Stimulated activated CD8-positive, alpha-beta memory T cell treated with anti-CD3 and anti-CD28 coated beads, Interleukin-7, amount 100 ng/mL, for 48 hours (primary cell): ENCODE measurements at places on chromosomes 5 and 9.

DNA sequence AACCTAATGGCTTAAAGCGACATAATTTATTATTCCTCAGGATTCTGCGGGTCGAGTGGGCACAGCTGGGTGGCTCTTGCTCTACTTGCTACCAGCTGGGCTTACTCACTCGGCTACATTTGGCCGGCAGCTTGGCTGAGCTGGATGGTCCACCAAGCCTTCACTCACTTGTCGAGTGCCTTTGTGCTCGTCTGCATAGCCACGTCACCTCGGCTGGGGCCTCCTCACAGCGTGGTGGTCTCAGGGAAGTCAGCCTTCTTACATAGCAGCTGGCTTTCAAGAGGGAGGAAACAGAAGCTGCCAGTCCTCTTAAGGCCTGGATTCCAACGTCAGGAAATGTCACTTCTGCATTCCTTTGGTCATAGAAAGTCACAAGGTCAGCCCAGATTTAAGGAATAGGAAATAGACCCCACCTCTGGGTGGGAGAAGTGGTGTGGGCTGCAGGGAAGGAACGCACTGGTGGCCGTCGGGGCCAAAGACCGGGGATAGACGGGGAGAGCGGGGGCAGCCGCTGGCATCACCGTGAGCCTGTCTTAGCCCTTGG lies 75.1 kb upstream of the RUFY1 start:
- no peak for DNase-seq

DNA sequence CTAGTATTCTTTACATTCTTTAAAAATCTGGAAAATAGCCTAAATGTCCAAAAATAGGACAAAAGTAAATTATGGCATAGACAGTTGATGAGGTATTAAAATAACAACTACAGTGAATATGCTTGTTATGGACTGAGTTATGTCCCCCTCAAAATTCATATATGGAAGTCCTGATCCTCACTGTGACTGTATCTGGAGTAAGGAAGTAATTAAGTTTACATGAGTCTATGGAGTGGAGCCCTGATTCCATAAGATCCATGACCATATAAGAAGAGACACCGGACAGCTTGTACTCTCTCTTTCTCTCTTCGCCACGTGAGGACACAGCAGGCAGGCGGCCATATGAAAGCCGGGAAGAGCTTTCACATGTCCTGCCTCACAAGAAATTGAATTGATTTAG lies 28.6 kb upstream of the C5orf58 start:
- no peak for DNase-seq

DNA sequence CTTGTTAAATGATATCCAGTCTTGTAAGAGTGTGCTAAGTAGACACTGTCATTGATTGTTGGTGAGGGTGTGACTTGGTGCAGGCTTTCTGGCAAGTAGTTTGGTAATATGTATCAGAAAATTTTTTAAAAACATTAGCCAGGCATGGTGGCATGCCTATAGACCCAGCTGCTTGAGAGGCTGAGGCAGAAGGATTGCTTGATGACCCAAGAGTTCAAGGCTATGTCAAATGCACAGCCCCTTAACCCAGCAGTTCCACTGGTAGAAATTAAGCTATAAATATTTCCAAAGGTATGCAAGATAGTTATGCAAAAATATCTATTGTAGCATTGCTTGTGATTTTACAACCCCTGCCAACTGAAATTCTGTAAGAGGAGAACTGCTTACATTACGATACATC lies 24.2 kb downstream of the ZBTB43 start:
- DNase-seq: no peak

DNA sequence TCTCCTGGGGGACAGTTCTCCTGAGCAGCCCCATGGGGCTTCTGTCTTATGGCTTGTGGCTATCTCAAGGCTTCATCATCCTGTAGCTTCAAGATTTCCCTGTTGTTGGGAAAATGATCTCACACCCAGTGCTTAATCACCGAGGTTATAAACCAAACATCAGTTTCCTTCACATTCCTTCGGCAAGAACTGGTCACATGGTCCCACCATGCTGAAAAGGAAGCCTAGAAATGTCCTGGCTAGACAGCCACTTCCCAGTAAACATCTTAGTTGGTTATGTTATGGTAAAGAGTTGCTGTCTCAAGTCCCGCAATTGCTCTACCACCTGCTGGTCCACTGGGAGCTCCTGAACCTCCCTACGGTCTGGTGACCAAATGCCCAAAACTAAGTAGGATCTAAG lies 66.0 kb downstream of the RAB3C start:
- DNase-seq: no peak

DNA sequence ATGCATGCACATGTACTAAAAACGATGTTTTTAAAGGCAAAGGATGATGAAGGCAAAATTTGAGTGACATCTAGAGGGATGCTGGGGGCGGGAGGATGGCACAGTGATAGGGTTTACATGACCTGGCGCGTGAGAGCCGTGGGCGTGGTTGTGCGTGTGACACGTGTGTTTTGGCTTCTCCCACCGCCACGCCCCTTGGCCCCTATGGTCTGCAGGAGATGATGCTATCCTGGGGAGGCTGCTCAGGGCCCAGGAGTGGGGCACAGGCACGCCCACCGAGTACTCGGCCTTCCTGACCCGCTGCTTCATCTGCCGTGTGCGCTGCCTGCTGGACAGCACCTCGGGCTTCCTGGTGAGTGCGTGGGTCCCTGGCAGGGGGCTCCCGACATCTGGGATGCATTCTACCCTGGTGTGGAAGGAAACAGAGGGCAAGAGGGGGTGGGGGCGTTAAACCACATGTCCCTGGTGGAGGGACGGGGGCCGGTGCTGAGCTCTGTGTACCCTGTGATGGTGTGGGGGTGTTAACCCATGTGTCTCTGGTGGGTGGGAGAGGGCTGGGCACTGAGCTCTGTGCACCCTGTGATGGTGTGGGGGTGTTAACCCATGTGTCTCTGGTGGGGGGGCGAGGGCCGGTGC lies 19.2 kb upstream of the EXOC3 start:
- no peak for DNase-seq

- DNase-seq: no peak
These were observed 85.4 kb downstream of the ADAMTS2 start for GRCh38 chr5:179259731-179260323.

- DNase-seq: no peak
These were observed 384.5 kb downstream of the NTRK2 start for GRCh38 chr9:85054017-85054416.

DNA sequence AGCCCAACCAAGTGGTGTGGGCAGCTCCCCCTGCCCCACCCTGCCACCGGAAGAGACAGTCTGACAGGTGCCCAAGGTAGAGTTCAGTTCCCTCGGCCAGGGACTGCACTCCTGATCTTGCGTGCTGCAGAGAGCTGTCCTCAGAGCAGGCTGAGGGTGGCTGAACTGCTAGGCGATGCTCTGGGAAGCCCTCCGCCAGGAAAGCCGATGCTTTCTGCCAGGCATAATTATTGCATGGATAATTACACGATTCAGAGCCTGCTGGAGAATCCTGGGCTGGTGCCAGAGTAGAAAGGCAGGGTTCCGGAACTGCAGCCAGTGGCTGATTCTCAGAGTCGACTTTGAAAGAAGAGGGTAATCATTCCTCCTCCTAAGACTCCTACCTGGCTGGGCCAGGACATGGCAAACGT lies 19.3 kb downstream of the KCNIP1 start:
- no peak for DNase-seq

GRCh38 chr5:133990396-133990795 lies 14.4 kb downstream of the VDAC1 start:
- no peak for DNase-seq

GRCh38 chr5:169126481-169127021 lies 174.4 kb downstream of the SLIT3 start:
- DNase-seq: no peak

GRCh38 chr9:133509179-133510083 lies 15.3 kb downstream of the MYMK start:
- no peak for DNase-seq

- DNase-seq: no peak
These were observed 13.7 kb downstream of the ADAMTSL1 start for GRCh38 chr9:18487611-18488010.

- no peak for DNase-seq
These were observed 456.8 kb downstream of the DMAC1 start for GRCh38 chr9:7342736-7343135.

- no peak for DNase-seq
These were observed 354.0 kb upstream of the CLINT1 start for GRCh38 chr5:158212917-158213316.

- DNase-seq: no peak
These were observed 22.8 kb downstream of the FBXW5 start for GRCh38 chr9:136921718-136922117.

- DNase-seq: no peak
These were observed 47.7 kb downstream of the SRFBP1 start for GRCh38 chr5:122009436-122009835.

GRCh38 chr5:38323645-38324295 lies 65.4 kb downstream of the EGFLAM start:
- DNase-seq: no peak

GRCh38 chr5:74099538-74100267 lies 473.7 kb downstream of the ARHGEF28 start:
- DNase-seq: no peak

GRCh38 chr5:96173366-96173765 lies 211.7 kb upstream of the ELL2 start:
- DNase-seq: no peak

GRCh38 chr9:136083558-136084062 lies 11.5 kb downstream of the NACC2 start:
- no peak for DNase-seq

DNA sequence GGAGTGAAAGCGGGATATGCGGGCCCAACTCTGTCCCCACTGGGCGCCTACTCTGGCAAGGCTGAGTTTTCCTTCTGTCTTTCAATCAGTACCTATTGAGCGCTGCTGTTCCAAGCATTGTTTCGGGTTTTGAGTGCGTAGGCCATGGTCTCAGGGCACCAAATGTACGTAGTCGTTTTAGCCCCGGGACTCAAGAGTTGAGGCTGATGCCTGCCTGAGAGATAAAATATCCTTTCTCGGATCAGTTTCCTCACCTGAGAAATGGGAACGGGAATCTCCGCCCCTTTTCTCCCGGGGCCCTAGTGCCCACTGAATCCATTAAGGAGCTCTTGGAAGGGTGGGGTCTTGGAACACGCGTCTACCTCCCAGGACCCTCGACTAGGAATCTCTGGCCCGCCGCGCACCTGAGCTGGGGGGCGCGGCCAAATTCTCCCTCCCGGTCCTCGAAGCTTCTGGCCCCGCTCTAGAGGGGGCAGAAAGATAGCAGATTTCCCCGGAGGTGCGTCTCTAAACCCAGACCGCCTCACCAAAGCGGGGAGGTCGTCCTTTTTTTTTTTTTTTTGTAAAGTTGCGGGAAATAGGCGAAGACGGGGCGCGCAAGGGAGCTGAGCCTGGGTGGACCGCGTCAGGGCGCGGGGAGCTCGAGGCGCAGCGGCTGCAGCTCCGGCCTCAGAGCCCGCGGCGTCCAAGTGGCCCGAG lies 494 bp upstream of the CXXC5 start:
- DNase-seq: no peak

DNA sequence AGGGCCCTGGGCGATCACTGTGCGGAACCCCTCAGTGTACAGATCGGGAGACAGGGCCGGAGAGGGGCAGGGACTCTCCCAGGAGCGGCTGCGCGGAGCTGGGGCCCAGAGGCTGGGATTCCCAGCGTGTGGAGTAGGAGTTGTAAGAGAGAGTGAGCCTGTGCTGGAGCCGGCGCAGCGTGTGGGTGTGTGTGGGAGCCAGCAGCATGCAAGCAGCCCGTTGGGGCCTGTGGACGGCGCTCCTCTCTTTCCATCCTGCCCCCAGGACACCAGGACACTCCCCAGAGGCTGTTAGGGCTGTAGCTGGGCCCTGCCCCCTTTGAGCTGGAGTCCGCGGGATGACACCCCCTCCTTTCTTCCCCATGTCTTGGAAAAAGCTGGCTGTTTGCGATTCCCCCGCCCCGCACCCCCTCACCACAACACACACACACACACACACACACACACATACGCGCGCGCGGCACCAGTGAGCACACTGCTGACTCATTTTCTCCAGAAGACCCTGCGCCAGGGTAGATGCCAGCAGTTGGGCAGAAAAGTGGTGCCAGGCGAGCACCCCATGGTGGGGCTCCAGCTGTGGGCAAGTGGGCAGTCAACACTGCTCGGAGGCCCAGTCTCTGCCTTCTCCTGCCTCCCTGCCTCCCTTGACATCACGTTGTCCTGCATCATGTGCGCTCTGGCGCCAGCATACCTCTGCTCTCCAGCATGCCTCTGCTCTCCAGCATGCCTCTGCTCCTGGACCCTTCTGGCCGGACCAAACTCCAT lies 1.5 kb downstream of the COL27A1 start:
- DNase-seq: no peak

- no peak for DNase-seq
These were observed 8.8 kb downstream of the C9orf50 start for GRCh38 chr9:129612123-129612522.

GRCh38 chr5:1052641-1053390 lies 44.2 kb downstream of the NKD2 start:
- no peak for DNase-seq

- DNase-seq: no peak
These were observed 185.6 kb downstream of the DCP2 start for GRCh38 chr5:113162208-113162607.

- DNase-seq: no peak
These were observed 407.4 kb downstream of the BRINP1 start for GRCh38 chr9:118961857-118962256.

GRCh38 chr5:132322266-132322665 lies 28.1 kb downstream of the SLC22A4 start:
- DNase-seq: no peak

DNA sequence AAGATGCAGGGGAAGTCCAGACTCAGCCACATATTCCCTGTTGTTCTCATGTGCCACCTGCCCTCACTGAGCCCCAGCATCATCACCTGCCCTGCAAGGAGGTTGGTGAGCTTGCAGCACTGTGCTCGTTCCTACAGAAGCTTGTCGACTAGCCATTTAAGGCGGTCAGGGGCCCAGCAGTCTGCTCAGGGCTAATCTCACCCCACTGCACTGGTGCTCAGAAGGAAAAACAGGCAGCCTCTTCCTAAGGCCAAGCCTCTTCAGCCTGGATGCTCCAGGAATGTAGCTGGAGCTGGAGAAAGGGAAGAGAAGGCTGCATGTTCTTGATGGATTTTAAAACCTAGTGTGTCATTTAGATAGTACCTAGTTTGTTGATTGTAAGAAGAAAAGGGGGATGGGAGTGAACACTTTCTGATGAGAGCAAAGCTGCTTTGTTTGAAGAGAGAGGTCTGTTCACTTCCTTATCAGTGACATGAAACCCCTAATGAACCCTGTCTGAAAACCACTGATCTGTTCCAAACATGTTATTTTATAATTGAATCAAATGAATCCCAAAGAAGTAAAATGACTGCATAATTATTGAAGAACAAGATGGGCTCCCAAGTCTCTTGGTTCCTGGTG lies 10.6 kb upstream of the ASPN start:
- no peak for DNase-seq

- DNase-seq: no peak
These were observed 37.1 kb upstream of the PALM2AKAP2 start for GRCh38 chr9:109742776-109743348.

- DNase-seq: no peak
These were observed 145.4 kb downstream of the CDK5RAP2 start for GRCh38 chr9:120434532-120434931.

- DNase-seq: no peak
These were observed 5.9 kb upstream of the LARS1 start for GRCh38 chr5:146188358-146188757.

DNA sequence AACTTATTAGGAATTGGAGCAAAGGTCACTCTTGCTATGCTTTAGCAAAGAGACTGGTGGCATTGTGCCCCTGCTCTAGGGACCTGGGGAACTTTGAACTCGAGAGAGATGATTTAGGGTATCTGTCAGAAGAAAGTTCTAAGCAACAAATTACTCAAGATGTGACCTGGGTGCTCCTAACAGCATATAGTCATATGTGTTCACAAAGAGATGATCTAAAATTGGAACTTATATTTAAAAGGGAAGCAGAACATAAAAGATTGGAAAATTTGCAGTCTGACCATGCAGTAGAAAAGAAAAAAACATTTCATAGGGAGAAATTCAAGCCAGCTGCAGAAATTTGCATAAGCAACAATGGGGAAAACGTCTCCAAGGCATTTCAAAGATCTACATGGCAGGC lies 68.3 kb downstream of the SEMA5A start:
- DNase-seq: no peak
